ENCODE measurements at places on chromosomes 11 and 22. TPM values are rescaled to one million over a fixed set of nuclear protein-coding genes. Genes with fewer than 3 reads are reported as not detected.

The ELF5 gene
- total RNA-seq = not detected

The FREY1 gene
- total RNA-seq = not detected

The OR51E2 gene
- total RNA-seq = not detected

The MUC5AC gene
- total RNA-seq = not detected

The TMA7B gene
- not detected for total RNA-seq

The ARHGEF17 gene
- total RNA-seq = 13.7 TPM

The PRR5L gene
- 83.1 TPM for total RNA-seq

The PGR gene
- total RNA-seq = under 0.01 TPM

The SMTNL1 gene
- not detected for total RNA-seq

The SLC22A12 gene
- total RNA-seq = not detected

The CDC42EP2 gene
- total RNA-seq = 14.1 TPM

The OR51B6 gene
- total RNA-seq = not detected

The RAPSN gene
- total RNA-seq = 0.10 TPM

The STARD10 gene
- 41.8 TPM for total RNA-seq

The P4HA3 gene
- total RNA-seq = 10.2 TPM

The TM7SF2 gene
- total RNA-seq = 41.0 TPM

The RIBC2 gene
- total RNA-seq = 0.30 TPM

The C11orf42 gene
- total RNA-seq = not detected

The ACER3 gene
- 15.1 TPM for total RNA-seq

The OR8D4 gene
- not detected for total RNA-seq

The TEX54 gene
- total RNA-seq = not detected

The MUC6 gene
- not detected for total RNA-seq

The SUSD2 gene
- 0.10 TPM for total RNA-seq

The PLXNB2 gene
- 582 TPM for total RNA-seq

The RIC8A gene
- 144 TPM for total RNA-seq

The TTC36 gene
- 1.4 TPM for total RNA-seq

The C1QTNF5 gene
- total RNA-seq = 15.7 TPM

The SC5D gene
- total RNA-seq = 73.3 TPM

The GSTT2B gene
- 4.7 TPM for total RNA-seq

The ANKK1 gene
- total RNA-seq = not detected

The TSSK2 gene
- total RNA-seq = not detected

The RAG1 gene
- 2.6 TPM for total RNA-seq

The RASD2 gene
- 0.35 TPM for total RNA-seq

The TRIM6 gene
- total RNA-seq = 10.4 TPM

The USH1C gene
- total RNA-seq = 3.2 TPM

The DDX6 gene
- total RNA-seq = 127 TPM

The BACE1 gene
- 27.3 TPM for total RNA-seq

The MLC1 gene
- not detected for total RNA-seq

The DERL3 gene
- 0.17 TPM for total RNA-seq

The UBQLN3 gene
- not detected for total RNA-seq

The GRIA4 gene
- total RNA-seq = 3.1 TPM

The MRGPRF gene
- total RNA-seq = not detected

The ACR gene
- not detected for total RNA-seq

The BBS1 gene
- 20.7 TPM for total RNA-seq

The KRTAP5-1 gene
- total RNA-seq = not detected

The TBX10 gene
- not detected for total RNA-seq

The GTSE1 gene
- 3.3 TPM for total RNA-seq

The ASRGL1 gene
- 11.6 TPM for total RNA-seq
